ENCODE measurements at places on chromosomes 2 and 18.

DNA sequence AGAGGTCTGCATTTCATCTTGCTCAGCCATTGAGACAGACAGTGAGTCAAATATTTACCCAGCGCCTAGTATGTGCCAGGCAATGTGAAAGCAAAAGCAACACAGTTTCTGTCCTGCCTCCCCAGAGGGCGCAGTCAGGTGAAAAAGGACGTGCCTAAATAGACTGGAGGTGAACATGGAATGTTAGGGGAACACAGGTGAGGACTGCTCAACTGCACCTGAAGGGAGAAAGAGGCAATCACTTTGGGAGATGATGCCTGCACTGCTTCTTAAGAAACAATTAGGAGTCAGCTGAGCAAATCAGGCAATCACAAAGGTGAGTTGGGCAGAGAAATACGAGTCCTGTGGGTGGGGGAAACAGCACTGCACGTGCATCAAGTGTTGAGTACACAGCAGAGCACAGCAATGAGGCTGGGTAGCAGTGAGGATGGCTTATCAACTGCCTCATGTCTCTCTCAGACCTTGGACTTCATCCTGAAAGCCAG, 218.3 kb upstream of the SMAD7 start:
- no peak for DNase-seq

- no peak for DNase-seq
These were observed 36.6 kb upstream of the IKZF2 start for GRCh38 chr2:213187833-213188532.

GRCh38 chr2:238339395-238339780, 19.1 kb downstream of the TRAF3IP1 start:
- no peak for DNase-seq

- peak; percentile 73 for DNase-seq
These were observed 44.1 kb downstream of the ATOH8 start for GRCh38 chr2:85797921-85798320.

- DNase-seq: no peak
These were observed 38.4 kb downstream of the TBC1D8 start for GRCh38 chr2:101112772-101113157.

All from pons (tissue), 1 donor.